ENCODE measurements at places on chromosomes 2 and 18.
A peak's percentile ranks its signal among the peaks of the same experiment; 100 is the strongest.

DNA sequence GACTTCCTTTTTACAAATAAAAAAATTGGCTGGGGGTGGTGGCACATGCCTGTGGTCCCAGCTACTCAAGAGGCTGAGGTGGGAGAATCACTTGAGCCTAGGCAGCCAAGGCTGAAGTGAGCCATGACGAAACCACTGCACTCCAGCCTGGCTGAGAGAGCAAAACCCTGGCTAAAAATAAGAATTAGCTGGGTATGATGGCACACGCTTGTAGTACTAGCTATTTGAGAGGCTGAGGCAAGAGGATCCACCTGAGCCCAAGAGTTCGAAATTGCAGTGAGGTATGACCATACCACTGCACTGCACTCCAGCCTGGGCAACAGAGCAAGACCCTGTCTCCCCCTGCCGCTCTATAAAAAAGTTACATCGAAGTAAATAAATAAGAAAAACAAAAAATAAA lies 33.7 kb downstream of the GFPT1 start:
- no peak for DNase-seq

DNA sequence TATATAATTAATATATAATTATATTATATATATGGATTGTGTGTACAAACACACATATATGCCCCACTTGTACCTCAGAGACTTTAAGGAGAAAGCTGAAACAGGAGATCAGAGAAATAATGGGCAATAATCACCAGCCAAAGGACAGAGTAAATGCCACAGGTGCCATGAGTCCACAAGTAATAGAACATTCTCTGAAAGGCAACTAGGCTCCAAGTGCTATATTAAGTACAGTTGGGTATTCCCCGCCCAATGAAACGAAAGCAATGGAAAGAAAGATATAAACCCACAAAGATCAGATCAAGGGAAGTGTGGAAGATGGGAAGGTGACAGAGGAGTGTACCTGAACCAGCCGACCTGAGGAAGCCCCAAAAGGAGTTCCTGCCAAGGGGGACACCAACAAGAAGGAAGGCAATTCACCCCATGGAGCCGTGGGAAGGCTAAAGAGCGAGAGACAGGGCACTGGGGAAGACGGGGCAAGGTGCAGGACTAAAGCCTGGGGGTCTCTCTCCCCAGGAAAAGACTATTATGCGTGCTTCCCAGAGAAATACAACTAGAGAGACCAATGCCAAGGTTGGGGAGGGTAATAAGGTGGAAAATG lies 19.0 kb downstream of the DYM start:
- DNase-seq, result no peak

DNA sequence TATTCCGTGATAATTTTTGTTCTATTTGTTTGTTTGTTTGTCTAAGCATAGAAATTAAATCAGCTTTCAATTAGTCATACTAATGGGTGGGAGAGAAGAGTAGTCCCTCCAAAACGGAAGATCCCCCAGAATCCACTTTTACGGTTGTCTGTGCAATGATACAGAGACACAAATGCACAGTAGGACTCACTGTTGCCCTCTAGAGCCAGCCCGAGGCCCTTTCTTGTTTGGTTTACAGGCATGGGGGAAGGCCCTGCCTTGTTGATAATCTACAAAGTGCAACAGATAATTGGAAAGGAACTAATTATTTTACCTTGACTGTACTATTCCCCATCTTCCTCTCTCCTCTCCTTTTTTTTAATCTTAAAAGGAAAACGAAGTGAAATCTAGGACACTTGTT lies 121.1 kb downstream of the ACOXL start:
- DNase-seq, result no peak

GRCh38 chr2:233079953-233080835 lies 20.1 kb downstream of the INPP5D start:
- DNase-seq, result no peak

- DNase-seq, result no peak
Observed at GRCh38 chr2:179226203-179226960, 38.2 kb downstream of the SESTD1 start.

DNA sequence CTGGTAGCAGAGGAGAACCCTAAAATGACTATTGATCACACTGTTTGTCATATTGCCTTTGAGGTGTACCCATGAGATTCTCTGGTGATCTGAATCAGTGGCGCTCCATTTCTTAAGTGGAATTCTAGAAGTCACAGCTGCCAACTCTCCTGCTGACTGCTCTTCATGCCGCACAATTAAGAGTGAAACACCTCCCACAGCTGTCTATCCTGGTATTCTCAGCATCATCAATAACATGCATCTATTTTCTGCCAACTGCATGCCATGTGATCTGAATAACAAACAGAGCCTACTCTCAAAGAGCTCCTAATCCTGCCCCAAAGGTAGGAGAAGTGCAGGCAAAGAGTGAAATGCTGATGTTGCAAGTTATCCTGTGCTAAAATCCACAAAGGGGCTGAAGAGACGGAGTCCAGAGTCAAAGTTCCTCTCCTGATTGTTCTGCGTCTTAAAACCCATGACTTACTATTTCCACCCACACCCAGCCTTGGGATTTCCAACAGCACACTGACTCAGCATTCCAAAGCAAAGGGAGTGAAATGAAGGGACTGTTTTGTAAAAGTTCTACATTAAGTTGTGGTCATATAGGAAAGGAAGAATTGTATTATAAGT lies 13.7 kb upstream of the DAPL1 start:
- DNase-seq, result no peak

DNA sequence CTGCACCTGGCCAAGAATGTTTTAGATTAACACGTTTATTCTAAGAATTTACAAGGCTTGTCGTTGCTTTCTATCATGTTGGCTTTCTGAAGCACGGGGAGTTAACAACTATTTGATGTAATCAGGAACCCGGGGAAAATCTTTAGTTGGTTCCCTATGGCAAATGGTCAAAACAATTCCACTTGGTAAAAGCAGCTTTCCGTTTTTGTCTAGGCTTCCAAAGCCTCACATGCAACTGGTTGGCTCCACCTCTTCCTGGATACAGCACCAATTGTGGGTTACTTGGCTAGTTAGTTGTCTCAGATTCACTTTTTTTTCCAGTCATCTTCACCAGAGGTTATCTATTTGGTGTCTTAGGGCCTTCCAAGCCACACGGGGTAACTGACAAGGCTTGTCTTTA lies 2.8 kb downstream of the COLEC12 start:
- DNase-seq, result no peak

GRCh38 chr2:7962161-7962560 lies 719.7 kb upstream of the ID2 start:
- DNase-seq, result no peak

DNA sequence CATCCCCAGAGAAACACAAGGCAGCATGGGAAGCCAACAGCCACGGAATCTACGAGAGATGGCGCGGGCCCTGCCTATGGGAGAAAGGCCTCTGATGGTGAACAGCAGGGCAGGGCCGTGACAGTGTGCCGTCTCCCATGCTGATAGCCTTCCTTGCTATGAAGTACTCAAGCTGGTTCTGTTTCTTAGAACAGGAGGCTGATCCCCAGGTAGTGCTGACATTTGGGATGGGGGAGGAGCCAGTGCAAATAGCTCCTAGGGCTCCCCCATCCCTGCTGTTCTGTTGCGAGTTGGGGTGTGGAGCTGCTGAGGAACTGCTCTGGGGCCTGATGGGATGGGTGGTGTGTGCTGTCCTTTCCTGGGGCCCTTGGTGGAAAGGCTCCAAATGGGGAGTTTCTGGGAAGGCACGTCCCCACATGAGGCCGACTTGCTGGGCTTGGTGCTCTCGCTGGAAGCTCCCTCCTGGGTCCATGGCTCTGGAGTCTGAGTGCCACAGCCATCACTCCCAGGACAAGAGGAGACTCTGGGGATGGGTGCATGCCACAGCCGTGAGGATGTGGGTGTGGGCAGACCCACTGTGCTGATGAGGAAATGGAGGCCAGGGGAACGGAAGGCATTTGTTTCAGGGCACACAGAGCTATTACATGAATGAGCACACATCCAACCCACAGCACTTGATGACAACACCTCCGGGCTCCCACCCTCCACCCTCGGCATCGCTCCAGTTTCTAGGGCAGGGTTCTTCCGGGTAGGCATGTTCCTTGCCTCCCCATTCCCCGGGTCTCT lies 246.8 kb downstream of the HDAC4 start:
- no peak for DNase-seq

GRCh38 chr2:191699341-191699945 lies 21.5 kb downstream of the NABP1 start:
- DNase-seq, result no peak

DNA sequence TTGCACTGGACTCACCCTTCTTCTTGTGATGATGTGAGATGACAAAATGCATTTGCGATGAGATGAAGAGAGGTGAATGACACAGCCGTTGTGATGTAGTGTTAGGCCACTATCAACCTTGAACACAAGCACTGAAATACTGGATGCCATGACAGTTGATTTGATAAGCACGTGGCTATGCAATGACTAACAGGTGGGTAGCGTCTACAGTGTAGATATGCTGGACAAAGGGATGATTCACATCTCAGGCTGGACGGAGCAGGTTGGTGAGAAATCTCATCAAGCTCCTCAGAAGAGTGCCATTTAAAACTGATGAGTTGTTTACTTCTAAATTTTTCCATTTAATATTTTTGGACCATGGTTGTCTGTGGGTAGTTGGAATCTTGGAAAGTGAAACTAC lies 375.8 kb upstream of the LYPD1 start:
- DNase-seq, result no peak

GRCh38 chr18:26706911-26707351 lies 158.6 kb downstream of the AQP4 start:
- DNase-seq, result no peak

DNA sequence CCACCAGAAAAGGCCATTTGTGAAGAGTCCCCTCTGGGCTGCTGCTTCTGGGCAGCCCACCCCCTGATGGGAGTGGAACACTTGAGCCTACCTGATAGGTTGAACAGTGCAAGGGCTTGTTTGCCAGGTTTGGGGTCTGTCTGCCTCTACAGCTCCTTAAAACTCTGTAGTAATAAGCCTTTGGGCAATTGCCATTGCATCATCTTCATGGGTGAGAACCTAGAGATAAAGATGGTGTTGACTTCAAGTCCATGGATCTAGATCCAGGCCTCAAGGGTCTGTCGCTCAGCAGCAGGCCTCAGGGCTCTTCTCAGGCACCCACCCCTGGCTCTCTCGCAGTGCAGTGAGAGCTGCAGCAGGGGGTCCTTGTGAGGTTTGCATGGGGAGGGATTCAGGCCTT lies 47.1 kb upstream of the MCFD2 start:
- DNase-seq, result no peak

DNA sequence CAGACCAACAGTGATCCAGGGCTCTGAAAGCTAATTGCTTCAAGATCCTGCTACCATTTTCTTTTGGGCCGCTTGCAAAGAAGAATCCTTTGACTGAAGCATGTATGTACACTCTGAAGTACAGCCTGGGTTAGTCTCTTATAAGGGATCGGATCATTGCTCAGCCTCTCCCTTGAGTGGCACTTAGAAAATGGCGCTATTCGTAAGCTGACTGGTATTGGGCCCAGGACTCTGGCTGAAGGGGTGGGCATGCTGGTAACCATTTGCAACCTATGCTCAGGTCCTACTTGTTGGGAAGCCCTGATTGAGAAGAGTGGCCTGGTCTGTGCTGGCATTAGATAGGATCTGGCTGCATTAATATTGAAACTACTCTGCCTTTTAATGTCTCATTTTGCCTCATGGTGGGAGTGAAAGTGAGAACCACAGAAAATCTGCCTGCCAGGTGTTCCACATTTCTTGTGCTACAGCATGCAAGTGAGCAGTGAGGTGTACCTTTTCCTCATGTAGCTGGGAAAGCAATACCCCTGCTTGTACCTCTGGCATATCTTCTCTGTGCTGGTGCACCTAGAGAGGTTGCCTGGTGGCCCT lies 661 bp upstream of the MGAT5 start:
- no peak for DNase-seq

GRCh38 chr2:106172649-106173048 lies 21.5 kb downstream of the UXS1 start:
- DNase-seq, result no peak

GRCh38 chr2:12507295-12507694 lies 209.4 kb upstream of the TRIB2 start:
- no peak for DNase-seq

- no peak for DNase-seq
Observed at GRCh38 chr18:28831908-28832307, 655.0 kb upstream of the CDH2 start.

- no peak for DNase-seq
Observed at GRCh38 chr2:226835420-226835795, 446 bp upstream of the RHBDD1 start.

DNA sequence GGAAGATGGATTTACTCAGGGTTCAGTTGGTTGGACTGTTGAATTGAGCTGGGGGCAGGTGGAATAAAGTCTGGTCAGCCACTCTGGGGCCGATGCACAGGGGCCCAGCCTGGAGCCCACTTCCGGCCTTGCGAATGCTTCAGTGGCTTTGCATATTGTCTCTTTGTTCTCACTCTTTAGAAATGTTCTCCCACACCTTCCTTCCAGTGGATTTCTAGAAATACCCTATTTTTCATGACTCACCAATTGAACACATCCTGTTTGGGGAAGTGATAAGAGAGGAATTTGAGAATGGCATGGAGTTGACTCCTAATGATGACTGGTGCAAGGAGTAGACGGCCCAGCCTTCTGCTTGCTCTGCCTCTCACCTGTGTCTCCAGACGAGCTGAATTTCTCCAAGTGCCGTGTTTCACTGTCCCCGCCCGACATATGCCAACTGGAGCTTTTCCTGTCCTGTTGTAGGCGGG lies 28.1 kb downstream of the ASAP2 start:
- DNase-seq, result peak; percentile 42

GRCh38 chr2:213980883-213981282 lies 430.0 kb upstream of the VWC2L start:
- no peak for DNase-seq

GRCh38 chr2:156999661-157000060 lies 257.8 kb upstream of the GALNT5 start:
- no peak for DNase-seq

DNA sequence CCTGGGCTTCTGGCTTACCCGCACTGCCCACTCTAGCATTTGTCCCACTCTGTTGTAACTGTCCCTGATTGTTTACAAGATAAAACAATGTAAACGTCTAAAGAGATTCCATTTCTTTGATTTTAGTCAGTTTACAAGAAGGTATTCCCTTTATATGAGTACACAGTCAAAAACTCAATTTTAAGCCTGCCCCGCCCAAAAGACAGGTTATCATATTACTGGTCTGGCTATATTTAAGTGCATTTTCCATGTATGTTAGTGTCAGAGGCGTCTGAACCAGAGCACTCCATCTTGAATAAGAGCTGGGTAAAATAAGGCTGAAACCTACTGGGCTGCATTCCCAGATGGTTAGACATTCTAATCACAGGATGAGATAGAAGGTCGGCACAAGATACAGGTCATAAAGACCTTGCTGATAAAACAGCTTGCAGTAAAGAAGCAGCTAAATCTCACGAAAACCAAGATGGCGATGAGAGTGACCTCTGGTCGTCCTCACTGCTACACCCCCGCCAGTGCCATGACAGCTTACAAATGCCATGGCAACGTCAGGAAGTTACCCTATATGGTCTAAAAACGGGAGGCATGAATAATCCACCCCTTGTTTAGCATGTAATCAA lies 15.0 kb downstream of the GPR45 start:
- DNase-seq, result no peak

GRCh38 chr2:179521944-179522343 lies 257.3 kb upstream of the SESTD1 start:
- no peak for DNase-seq

Measured in cerebellar nuclear complex (tissue), 1 donor.